ENCODE measurements at places on chromosomes 1 and 21. TPM values are rescaled to one million over a fixed set of nuclear protein-coding genes. Genes with fewer than 3 reads are reported as not detected.
A peak's percentile ranks its signal among the peaks of the same experiment; 100 is the strongest.

Gene CLDN17
- not detected for total RNA-seq

Gene TSSK3
- total RNA-seq = 2.0 TPM

Gene LINGO4
- total RNA-seq = not detected

Gene SPATA21
- total RNA-seq = not detected

Gene GJA9
- not detected for total RNA-seq

Gene SPRR5
- total RNA-seq = not detected

- DNase-seq = no peak
These were observed 6.1 kb upstream of the IGFN1 start for GRCh38 chr1:201184307-201185122.

- DNase-seq = no peak
These were observed 45.0 kb upstream of the DNAJC6 start for GRCh38 chr1:65264197-65264929.

DNA sequence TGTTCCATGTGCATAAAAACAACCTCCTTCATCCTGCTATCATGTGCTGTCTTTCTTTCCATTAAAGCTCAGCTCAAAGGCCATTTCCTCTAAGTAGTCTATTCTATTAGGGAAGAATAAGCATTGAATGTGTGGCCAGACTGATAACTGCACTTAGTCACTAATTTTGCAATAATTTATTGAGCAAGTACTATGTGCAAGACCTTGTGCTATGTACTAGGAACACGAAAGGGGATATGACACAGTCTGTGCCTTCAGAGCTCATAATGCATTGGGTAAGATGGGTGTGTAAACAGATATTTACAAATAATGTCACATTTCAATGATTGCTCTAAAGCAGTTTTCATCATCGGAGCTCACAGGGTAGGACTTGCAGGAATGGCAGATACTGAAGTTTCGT lies 54.2 kb downstream of the NMNAT2 start:
- DNase-seq = no peak

DNA sequence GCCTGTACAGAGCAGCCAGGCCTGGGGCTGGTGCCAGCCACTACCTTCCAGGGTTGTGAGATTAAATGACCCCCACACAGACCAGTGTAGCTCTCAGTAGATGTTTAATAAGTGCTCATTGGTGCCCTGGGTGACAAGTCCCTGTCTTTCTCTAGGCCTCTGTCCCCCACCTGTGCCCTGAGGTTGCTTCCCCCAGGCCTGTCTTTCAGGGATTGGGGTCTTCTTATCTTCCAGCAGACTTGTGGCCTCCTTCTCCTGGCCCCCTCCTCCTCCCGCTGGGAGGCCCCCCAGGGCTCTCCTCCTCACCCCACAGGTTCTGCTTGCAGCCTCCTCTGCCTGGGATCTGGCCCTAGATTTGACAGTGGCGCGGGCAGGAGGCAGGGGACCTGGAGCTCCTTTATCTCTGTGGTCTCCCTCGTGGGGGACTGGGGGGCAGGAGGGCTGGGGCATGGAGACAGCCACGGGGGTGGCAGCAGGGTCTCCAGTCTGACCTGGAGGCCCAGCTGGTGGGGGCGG lies 40.3 kb downstream of the EPHA2 start:
- no peak for DNase-seq

DNA sequence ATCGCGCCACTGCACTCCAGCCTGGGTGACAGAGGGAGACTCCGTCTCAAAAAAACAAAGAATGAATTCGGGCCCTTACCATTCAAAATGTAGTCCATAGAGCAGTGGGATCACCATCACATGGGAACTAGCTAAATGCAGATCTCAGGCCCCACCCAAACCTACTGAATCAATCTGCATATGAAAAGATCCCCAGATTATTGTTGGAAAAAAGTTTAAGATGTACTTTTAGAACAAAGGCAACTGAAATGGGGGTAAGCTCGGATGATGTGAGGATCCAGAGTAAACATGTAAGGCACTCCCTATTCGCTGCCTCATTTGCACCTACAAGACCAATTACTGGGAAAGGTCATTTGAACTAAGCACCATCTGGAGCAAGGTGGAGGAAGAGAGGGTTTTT lies 803 bp upstream of the FLAD1 start:
- no peak for DNase-seq

DNA sequence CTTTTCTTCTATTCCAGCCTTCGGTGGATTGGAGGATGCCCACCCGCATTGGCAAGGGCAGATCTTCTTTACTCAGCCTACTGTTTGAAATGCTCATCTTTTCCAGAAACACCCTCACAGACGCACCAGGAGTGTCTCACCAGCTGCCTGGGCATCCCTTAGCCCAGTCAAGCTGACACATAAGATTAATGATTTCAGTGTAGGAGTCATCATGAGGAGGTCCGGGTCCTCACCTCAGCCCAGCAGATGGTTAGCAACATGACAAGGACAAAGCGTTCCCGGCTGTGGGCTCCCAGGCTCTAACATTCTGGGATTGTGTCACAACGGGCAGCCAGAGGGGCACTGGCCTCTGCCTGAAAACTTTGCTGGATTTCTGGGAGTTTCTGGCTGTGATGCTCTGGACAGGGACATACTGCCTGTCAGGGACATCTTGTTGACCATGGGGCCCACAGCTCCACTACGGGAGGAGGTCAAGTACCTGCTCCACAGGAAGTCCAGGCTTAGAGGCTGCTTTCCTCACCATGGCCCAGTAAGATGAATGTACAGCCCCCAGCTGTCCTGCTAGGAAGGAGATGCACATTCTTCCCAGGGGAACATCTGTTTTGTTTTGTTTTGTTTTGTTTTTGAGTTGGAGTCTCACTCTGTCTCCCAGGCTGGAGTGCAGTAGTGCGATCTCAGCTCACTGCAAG lies 204.0 kb upstream of the COA6 start:
- DNase-seq = no peak

DNA sequence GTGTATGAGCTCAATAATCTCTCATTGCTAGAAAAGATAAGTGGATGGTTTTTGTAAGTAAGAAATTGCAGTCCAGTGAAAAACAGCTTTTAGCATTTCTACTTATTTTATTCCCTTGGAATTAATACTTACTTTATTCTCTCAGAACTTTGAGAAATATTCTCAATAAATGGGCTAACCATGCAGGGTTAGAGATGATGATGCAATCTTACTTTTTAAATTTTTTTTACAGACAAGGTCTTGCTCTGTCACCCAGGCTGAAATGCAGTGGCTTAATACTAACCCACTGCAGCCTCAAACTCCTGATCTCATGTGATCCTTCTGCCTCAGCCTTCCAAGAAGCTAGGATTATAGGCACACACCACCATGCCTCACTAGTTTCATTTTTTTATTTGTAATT lies 440.8 kb upstream of the ZP4 start:
- DNase-seq = no peak

GRCh38 chr1:6136516-6137220 lies 43.5 kb downstream of the CHD5 start:
- peak; percentile 76 for DNase-seq

DNA sequence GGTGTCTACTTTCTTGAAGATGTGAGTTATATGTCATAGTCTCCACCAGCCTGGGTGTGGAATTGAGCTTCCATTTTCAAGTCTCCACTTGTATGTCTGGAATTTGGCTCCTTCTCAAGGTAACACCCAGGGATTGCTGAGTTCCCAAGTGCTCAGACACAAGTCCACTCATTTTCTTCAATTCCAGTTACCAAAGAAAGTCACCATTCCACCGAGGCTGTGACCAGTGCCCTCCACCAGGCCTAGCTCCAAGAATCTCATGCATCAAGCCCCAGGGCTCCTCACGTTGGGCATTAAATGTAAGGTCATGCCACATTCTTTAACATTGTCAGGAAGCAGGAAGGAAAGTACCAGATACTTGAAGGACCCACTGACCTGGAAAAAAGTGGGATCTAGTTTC lies 2.4 kb upstream of the RAB4A start:
- no peak for DNase-seq

DNA sequence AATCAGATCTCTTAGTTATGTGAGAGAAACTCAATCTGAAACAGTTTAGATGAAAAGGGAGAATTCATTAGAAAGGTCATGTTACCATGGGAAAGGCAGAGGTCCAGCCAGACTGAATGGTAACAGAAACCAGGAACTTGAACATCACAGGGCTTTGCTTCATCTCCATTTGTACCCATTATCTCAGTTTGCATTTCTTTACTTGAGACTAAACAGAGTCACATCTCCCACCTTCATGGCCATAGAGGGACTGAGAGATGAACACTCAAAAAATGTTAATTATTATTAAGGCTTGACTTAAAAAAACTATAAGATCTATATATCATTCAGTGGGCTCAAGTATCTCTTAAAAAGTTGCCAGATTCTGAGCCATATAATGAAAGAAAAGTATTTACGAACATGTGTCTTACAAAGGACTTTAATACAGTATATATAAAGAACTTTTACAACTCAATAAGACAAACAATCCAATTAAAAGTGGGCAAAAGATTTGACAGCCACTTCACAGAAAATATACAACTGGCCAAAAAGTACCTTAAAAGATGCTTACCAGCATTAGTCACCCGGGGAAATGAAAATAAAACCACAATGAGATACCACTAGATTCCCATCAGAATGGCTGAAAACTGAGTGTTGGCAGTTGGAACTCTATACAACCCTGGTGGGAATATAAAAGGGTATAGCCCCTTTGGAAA lies 13.2 kb downstream of the KYAT3 start:
- DNase-seq = no peak

DNA sequence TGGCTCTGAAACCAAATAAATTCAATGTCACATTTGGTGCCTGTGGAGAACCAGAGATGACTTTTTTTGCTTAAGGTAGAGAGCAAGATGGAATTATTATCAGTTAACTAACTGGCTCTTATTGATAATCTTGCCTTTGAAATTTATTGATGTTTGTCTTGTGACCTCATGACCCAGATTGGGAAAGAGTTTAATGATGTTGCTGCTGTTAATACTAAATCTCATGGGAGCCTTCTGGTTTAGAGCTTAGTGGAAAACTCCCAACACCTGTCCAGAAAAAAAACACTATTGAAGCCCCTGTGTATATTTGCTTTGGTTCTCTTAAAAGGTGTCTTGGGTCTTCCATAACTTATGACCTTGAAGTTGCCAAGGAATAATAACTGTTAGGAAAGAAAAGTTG lies 9.9 kb downstream of the CHTOP start:
- DNase-seq = no peak

- DNase-seq = no peak
These were observed 13.1 kb upstream of the BCL9 start for GRCh38 chr1:147527941-147528936.

DNA sequence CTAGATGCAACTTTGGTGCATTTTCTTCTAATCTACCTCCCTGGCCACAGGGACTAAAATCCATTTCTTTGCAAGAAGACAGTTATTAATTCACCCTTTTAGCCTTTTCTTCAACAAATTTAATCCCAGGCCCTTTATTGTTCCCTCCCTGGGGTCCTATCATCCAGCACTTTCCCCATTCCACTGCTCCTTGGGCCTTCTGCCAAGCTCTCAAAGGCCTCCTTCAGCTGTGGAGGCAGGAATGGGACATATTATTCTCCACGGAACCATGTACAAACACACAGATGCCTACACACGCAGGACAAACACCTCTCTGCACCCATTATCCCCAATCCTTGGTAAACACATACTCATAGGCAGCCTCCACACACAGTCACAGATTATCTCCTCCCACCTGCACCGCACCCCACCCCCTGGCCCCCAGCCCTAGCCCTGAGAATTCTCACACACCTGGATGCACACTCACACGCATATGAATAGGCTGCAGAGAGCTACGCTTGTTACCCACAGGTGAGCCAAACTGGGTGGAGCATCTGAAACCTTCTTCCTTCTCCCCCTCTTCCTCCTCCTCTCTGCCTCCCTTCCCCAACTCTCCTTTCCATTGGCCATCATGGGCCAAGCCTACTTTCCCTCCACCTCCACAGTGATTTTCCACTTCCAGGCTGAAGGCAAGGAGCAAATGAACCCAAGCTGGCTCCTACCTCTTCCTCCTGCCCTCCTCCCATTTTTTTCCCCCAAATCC lies 11.7 kb downstream of the TAGLN2 start:
- no peak for DNase-seq

GRCh38 chr1:115186711-115187265 lies 97.5 kb upstream of the TSPAN2 start:
- no peak for DNase-seq

- no peak for DNase-seq
These were observed 727.2 kb upstream of the ADGRL2 start for GRCh38 chr1:81073580-81073979.

GRCh38 chr1:164772635-164773034 lies 213.7 kb downstream of the PBX1 start:
- no peak for DNase-seq

GRCh38 chr1:54401799-54402198 lies 4.4 kb downstream of the SSBP3 start:
- DNase-seq = no peak

GRCh38 chr1:224769452-224770335 lies 153.6 kb downstream of the CNIH3 start:
- DNase-seq = no peak

DNA sequence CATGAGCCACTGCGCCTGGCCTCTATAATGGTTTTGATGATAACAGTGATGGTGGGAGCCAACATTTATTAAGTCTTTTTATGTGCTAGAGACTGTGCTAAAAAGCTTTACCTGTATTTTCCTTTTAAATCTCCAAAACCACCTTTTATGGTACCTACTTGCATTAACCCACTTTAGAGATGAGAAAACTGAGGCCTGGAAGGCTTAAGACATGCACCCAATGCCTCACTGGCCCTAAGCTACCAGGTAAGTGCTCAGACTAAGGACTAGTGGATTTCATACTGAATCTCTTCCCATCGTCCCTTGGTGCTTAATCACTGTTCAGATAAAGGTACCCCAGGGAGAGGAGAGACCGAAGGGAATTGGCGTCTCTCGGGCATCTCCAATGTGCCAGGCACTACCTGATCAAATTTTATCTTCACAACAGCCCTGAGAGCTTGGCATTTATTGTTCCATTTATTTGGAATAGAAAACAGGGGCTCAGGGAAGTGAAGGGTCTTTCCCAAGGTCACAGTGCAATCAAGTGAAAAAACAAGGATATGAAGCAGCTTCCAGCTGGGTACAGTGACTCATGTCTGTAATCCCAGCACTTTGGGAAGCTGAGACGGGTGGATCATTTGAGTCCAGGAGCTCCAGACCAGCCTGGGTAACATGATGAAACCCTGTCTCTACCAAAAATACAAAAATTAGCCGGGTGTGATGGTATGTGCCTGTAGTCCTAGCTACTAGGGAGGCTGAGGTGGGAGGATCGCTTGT lies 84.2 kb downstream of the LACTBL1 start:
- no peak for DNase-seq

DNA sequence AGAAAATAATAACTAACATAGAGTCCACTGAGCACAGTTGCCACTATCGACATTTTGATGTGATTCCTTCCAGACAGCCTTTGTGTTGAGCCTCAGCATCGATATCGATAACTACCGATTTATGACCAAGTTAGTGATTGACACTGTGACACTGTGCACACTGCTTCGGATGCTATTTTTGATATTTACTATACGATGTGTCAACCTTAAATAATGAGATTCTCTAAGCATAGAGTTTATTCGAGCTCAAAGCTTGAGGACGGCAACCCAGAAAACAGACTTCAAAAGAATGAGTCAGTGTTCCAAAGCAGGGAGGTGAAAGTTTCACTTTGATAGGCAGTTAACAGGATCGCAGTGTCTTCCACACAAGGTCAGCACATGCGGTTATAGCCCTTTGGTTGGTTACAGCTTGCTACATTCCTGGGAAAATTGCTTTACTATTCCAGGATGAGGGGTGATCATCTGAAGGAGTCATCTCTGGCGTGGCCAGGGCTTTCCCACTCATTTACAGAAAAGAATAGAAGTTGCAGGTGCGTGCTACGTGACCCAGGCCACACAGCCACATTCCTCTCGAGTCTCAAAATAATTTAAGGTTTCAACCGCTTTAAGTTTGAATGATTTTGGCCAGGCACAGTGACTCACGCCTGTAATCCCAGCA lies 53.6 kb upstream of the EFHD2 start:
- no peak for DNase-seq

Measured in chondrocyte (in vitro differentiated cells).